Stimulated activated CD4-positive, alpha-beta T cell treated with anti-CD3 and anti-CD28 coated beads, Interleukin-4, amount 100 ng/mL, for 48 hours (primary cell): ENCODE measurements at places on chromosomes 4 and X.

- DNase-seq: no peak
These were observed 60.9 kb downstream of the C4orf46 start for GRCh38 chr4:158610790-158611189.

DNA sequence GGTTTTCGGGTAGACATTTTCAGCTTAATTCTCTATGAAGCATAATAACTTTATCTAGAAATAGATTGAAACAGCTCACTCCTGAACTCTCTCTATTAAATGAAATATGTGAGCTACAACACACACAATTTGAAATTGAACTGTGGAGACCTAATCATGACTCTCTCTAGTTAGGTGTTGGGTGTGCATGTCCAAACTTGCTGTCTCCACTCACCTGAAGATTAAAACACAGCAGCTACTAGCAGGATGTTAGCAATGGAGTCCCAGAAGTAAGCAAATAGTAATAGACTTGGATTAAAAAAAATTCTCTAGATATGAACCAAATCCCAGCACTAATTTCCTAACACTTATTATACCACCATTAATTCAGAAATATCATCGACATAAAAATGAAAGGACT lies 173.1 kb downstream of the FSTL5 start:
- DNase-seq: no peak

DNA sequence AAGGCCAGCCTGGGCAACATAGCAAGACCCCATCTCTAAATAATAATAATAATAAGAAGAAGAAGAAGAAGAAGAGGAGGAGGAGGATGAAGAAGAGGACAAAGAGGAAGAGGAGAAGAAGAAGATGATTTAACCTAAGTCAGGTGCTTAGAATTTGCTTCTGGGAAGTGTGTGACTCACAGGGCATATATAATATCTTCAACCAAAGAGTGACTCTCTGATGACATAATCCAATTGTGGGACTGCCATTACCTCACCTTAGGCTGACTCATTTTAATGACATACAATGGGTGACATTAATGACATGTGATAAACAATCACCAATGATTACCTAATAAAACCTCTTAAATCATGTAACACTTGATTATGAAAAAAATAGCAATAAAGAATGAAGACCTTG lies 32.7 kb upstream of the MBTPS2 start:
- DNase-seq: no peak

DNA sequence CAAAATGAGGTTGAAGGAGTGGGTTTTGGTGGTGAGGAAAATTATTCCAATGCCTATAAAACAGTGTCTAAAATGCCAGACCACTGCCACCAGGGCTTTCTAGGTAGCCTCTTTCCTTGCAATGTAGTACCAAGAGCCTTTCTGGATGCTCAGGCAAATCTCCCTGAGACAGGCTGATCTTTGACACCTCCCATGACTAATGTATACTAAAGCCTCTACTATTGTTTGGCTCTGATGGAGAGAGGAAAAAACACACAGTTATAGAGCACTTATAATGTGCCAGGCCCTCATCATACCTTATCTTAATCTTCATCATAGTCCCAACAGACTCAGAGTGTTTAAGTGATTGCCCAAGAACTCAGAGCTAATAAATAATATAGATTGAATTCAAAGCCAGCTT lies 5.8 kb downstream of the MTMR8 start:
- DNase-seq: no peak

DNA sequence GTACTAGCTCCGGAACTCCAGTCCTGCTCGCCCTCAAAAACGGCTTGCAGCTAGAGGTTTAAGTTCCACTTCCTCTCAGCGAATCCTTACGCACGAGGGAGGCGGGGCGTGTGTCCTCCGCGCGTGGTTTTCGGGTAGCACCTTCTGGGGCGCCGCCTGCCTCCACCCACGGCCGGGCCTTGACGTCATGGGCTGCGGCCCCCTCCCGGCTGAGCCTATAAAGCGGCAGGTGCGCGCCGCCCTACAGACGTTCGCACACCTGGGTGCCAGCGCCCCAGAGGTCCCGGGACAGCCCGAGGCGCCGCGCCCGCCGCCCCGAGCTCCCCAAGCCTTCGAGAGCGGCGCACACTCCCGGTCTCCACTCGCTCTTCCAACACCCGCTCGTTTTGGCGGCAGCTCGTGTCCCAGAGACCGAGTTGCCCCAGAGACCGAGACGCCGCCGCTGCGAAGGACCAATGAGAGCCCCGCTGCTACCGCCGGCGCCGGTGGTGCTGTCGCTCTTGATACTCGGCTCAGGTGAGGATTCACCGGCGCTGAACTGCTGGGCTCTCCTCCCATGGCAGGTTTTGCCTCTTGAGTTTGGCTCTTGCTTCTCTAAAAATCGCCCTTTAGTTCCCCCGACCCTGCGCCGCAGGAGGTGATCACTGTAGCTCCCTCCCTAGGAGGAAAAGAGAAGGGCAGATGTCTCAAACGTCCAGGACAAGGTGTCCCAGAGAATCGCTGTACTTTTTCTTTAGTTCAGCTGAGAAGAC lies at the start of gene AREG:
TSS of gene AREG (plus strand) at position 246 of the 752 bp plus-strand sequence. CDS start at position 456, 210 bp downstream.
- DNase-seq: peak; percentile 75

DNA sequence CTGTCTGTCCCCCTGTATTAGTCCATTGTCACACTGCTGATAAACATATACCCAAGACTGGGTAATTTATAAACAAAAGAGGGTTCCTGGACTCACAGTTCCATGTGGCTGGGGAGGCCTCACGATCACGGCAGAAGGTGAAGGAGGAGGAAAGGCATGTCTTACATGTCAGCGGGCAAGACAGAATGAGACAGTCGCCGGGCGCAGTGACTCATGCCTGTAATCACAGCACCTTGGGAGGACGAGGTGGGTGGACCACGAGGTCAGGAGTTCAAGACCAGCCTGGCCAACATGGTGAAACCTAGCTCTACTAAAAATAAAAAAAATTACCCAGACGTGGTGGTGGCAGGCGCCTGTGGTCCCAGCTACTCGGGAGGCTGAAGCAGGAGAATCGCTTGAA lies 24.7 kb downstream of the IL3RA start:
- DNase-seq: no peak

DNA sequence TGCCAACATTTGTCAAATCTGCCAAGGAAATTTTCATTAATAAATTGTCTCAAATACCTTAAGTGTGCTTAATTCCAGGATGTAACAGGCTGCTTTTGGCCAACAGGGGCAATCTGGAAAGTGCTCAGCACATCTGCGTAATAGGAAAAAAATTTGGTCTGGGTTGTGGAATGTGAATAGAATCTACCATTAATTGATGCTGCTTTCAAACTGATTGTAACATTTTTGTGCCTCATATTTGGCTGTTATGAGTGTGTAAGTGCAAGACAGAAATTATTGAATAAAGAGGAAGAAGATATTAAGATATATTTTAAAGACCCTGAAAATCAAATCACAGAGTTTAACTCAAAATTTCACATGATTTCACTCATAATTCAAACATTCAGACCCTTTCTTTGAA lies 41.1 kb downstream of the REELD1 start:
- no peak for DNase-seq

DNA sequence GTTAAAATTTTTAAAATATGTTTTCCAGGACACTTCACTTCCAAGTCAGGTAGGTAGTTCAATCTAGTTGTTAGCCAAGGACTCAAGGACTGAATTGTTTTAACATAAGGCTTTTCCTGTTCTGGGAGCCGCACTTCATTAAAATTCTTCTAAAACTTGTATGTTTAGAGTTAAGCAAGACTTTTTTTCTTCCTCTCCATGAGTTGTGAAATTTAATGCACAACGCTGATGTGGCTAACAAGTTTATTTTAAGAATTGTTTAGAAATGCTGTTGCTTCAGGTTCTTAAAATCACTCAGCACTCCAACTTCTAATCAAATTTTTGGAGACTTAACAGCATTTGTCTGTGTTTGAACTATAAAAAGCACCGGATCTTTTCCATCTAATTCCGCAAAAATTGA lies 49.7 kb downstream of the XIAP start:
- DNase-seq: no peak
